ENCODE measurements at places on chromosomes 2 and 18. TPM values are rescaled to one million over a fixed set of nuclear protein-coding genes. Genes with fewer than 3 reads are reported as not detected.

CDK5R2 gene
- 0.05 TPM for polyA plus RNA-seq

COBLL1 gene
- 0.79 TPM for polyA plus RNA-seq

DRC1 gene
- polyA plus RNA-seq: not detected

KCNE4 gene
- 12.5 TPM for polyA plus RNA-seq

VSNL1 gene
- polyA plus RNA-seq: 0.86 TPM
